Prostate gland (tissue), 2 donors: ENCODE measurements at places on chromosomes 4 and X.

DNA sequence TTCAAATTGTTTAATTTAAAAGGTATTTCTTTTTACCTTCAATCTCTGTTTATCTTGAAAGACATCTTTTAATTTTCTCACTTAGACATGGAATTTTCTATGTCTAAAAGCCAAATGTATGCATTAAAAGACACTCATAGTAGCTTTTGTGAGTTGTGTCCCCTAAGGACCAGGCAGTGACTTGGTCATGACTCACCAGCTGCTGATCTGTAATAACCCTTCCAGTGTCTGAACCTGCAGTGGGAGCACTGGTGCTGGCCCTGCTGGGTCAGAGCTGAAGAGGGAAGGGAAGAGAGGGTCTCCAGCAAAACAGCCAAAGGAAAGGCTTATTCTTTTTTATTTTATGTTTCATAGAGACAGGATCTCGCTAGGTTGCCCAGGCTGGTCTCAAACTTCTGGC is 31.1 kb upstream of the SH3D19 start:
- no peak for DNase-seq

DNA sequence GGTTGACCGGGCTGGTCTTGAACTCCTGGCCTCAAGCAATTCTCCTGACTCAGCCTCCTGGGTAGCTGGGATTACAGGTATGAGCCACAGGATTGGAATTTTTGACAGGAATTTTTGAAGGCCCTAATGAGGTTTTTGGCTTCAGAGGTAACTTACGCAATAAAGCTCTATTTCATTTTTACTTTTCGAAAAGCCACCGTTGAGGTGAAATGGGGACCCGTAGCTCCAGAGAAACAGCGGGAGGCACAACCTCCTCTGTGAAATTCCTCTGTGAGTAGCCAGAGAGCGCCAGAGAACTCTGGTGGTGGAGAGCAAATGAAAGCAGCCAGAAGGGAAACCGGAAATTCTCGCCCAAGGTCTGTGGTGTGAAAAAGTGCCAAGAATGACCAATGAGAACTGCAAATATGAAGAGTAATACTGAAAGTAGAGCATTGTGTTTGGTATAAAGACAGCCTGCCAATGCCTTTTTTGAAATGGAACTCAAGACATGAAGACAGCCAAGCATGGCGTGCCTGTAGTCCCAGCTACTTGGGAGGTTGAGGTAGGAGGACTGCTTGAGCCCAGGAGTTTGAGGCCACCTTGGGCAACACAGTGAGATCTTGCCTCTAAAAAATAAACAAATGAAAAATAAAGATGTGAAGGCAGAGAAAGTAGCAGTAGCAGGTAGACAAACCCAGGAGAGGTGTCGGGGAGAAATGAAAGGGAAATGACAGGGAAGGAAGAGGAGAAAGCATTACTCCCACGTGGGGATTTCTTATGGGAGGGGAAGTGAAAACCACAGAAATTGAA is 33.0 kb upstream of the TMEM131L start:
- DNase-seq = peak; percentile 69

DNA sequence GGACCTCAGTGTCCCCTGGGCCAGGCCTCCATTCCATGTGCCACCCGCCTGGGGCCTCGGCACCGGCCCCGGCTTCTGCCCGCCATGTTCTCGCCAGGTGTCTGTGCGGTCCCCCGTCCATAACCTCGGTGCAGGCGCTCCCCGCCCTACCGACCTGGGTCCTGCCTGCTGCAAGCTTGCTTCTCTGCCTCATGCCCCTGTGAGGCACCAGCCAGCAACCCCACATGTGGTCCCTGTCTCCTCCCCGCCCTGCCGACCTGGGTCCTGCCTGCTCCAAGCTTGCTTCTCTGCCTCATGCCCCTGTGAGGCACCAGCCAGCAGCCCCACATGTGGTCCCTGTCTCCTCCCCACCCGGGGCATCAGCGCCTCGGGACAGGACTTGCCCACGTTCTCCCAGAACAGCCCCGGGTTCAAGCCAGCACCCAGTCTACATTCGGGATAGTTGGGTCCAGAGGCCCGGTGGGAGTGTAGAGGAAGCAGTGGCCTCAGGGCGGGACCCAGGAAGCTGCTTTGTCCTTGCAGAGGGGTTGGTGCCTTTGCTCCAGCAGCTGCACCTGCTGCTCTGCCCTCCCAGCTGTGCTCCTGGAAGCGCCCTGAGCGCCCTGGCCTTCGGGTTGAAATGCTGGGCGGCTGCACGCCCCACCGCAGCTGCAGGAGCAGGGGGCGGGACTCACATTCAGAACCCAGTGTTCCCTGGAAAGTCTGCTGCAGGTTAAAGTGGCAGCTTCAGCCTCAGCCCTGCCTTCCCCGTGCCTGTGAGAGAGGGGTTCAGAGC is 20.1 kb upstream of the UVSSA start:
- no peak for DNase-seq

- no peak for DNase-seq
These were observed 103.5 kb downstream of the TMA16 start for GRCh38 chr4:163598028-163598427.

DNA sequence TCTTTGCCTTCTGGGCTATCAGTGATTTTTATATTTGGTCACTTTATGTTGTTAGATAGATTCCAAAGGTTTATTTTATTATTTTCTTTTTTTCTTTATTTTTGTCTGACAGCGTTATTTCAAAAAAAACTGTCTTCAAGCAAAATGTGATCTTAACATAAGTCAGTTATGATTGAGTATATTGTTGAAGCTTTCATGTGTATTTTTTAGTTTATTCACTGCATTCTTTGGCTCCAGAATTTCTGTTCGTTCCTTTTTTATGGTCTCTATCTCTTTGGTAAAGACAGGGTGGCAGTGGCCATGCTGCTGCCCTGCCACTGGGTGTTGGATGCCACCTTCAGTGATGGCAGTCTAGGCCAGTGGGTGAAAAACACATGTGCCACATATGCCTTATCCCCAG is at the start of gene MAGEC3:
TSS of gene MAGEC3 (plus strand) at position 301 of the 400 bp plus-strand sequence. CDS start at position 301, 0 bp downstream.
- DNase-seq = no peak
